ENCODE measurements at places on chromosomes 3 and 15.

DNA sequence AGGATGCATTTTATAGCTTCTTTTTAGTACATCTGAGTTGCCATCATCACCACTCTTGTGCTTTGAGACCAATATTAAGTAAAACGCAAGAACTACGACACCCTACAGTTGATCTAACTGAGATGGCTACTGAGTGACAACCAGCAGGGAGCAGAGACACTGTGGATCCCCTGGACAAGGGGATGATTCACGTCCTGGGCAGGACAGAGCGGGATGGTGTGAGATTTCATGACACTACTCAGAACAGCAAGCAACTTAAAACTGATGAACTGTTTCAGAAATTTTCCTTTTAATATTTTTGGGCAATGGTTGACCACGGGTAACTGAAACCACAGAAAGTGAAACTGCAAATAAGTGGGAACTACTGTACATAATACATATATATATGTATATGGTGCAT is 299.2 kb downstream of the ADAMTS17 start:
- DNase-seq = no peak

GRCh38 chr3:100737334-100737733 is 28.0 kb downstream of the TFG start:
- no peak for DNase-seq

GRCh38 chr3:133014325-133014724 is 23.9 kb upstream of the TMEM108 start:
- DNase-seq = no peak

DNA sequence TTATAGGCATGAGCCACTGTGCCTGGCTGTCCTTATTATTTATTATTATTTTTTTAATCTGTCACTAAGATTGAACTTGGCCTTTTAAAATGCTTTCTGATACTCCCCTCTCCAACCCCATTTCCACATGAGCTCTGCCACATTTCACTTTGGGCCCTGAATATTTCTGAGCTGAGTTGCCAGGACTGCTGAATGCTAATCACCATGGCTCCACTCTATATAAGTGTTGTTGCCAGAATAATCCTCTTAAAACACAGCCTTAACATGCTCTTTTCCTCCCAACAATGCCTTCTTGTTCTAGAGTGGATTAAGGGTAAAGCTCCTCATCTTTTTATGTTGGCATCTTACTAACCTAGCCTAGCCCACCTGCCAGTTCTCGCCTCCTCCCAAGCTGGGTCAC is 124.4 kb downstream of the PDZRN3 start:
- no peak for DNase-seq

DNA sequence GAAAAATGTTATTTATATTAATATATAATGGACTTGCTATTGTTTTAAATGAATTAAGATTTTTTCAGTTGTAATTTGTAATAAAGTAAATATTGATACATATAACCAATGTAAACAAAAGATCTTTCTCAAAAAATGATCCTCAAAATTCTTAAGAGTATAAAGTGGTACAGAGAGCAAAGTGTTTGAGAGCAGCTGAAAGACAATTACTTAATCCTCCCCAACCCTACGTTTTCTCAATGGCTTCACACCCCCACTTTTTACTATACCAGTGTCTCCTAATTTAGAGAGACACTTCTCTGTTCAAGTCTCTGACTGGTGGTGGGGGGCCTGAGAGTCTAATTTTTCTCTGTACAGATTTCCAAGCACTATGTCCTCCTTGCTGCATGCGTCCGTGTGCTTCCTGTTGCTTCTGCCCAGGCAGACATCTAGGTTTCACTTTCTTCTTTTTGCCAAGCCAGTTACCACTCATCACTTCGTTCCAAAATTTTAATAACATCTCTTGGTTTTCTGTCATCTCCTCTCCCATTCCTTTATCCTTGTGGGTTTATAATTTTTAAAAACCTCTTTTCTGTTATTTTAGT is 276.3 kb upstream of the DNAJC19 start:
- DNase-seq = no peak

GRCh38 chr3:116087426-116087825 is 357.9 kb downstream of the LSAMP start:
- DNase-seq = no peak

DNA sequence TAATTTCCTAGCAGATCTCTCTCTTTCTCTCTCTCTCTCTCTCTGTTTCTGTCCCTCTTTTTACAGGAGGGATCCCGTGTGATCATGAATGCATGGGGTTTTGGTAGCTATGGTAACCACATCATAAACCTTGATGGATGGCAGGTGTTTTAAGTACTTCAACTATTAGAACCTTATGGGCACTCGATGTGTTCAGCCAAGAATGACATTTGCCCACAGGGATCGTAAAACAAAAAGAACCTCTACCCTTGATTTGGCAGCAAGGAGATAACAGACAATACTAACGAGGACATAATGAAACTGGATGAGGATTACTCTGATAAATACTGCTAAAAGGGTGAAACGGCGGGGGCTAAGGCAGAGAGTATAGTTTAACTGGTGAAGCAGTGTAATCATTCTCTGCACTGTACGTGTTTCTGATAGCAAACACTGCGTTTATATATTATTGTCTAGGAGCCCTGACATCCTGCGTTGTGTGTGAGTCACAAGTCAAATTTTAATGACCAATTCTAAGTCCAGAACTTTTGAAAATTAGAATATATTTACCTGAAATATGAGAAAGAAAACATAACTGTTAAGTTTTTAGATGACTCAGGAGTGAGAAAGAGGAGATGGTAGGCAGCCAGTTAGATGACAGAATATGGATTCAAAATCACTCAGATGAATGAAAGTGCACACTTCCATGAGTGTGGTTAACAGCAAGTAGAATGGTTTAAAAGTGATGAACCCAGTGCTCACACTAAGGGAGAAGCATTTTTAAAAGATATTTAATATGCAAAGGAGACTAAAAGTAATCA is 80.3 kb downstream of the OTOL1 start:
- DNase-seq = no peak

DNA sequence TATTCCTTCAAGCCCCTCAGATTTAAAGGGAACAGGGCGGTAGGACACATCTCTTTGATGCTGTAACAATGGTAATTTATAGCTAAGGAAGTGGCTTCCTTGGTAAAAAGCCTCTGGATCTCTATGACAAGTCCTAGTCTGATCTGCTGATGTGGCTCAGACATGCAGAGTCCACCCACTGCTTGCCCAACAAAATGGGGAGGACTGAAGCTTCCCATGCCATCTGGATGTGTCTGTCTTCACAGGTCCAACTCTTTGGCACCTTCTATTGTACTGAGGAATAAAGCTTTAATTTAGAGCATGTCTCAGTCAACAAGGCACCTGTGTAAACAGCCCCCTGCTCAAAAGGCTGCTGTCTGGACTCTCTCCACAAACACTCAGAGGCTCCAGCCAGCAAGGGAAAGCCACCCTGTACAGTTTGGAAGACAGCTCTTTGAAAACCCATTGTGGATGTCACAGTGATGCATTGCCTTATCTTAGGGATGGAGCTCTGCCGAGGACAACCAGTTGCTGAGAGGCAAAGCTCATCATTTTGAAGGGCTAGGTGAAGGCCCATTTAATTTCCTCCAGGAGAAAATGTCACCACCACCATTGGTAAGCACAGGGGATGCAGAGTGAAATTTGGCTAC is 348.6 kb upstream of the GRM7 start:
- DNase-seq = no peak

DNA sequence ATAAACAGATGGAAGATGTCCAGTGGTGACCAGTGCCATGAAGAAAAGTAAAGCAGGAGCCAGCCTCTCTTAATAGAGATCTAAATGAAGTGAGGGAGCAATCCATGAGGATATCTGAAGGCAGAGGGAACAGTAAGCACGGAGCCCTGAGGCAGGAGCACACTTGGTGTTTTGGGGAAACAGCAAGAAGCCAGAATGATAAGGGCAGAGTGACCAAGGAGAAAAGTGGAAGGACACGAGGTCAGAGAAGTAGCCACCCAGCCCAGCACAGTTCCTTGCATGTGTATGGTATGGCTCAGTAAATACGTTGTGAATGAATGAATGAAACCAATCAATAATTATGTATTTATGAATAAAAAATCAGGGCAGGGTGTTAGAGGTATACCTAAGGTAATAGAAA is 11.6 kb downstream of the KLHL18 start:
- no peak for DNase-seq

GRCh38 chr3:57659004-57659673 is 33.7 kb downstream of the DENND6A start:
- no peak for DNase-seq

- DNase-seq = no peak
These were observed 13.1 kb downstream of the ROBO2 start for GRCh38 chr3:77052733-77053670.

- no peak for DNase-seq
These were observed 30.7 kb downstream of the EIF4E3 start for GRCh38 chr3:71694358-71694999.

DNA sequence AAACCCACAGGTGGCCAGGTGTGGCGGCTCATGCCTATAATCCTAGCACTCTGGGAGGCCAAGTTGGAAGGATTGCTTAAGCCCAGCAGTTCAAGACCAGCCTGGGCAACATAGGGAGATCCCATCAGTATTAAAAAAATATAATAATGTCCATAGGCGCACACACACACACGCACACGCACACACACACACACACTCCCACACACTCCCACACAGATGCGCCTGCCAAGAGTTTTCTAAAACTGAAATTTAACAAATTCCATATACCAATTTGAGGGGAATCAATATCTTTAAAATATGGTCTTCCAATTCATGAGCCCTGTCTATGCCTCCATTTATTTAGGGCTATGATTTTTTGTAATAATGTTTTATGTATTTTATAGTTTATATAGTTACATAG is 17.0 kb downstream of the SHISA5 start:
- no peak for DNase-seq

Measured in NCI-H446 treated with DMSO at 0.1 percent for 48 hours (cell line).